ENCODE measurements at places on chromosomes 1 and 21.

GRCh38 chr21:42691901-42692559, 38.6 kb downstream of the PDE9A start:
- DNase-seq, result no peak

DNA sequence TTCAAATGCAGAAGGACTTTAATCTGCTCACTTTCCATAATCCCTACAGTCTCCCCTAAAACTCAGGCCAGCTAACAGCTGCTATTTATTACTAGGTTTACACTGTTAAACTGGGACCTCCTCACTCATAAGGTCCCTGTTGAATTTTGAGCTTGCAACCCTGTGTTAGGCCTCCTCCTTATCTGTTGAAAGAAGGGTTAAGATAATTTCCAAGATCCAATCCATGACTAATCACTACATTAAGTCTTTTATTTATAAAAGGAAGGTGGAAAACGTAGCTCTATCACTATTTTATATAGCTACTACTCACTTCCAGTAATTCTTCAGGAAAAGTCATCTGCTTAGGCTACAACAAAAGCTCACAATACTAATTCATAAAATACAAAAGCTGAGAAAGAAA, 79.5 kb downstream of the EVI5 start:
- DNase-seq, result no peak

GRCh38 chr1:25197982-25198662, 34.2 kb downstream of the SYF2 start:
- no peak for DNase-seq

- DNase-seq, result no peak
Measured at GRCh38 chr1:65467536-65467935, 47.1 kb downstream of the LEPR start.

DNA sequence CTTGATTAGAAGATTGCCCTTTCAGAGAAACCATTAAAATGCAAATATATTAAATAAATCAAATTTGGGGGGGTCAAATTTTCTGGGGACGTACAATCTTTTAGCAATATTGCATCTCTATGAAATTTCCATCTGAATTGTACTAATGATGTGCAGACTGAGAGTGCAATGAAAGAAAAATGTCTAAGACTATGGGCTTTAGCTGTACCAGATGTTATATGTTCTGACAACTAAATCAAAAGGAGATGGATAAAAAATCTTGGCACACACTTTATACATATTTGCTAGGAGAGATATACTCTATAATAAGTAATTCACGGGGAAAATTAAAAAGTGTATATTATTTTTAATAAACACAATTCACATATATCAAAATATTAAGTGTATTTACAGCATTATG, 13.0 kb upstream of the PLPPR5 start:
- DNase-seq, result no peak

DNA sequence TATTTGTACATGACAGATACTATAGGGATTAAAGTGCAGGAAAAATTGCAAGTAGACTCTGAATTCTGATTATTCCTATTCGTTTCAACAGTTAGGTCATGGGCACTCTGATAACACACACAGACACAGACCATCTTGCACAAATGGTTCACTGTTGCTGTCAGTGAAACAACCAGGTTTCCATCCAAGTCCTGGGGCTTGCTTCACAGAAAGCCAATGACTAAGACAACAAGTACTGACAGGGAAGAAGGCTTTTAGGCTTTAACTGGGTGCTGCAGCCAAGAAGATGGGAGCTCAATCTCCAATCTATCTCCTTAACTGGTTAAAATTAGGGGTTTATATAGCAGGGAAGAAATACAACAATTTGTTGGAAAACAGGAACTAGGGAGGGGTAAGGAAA, 57.6 kb downstream of the RIMS3 start:
- DNase-seq, result no peak

- no peak for DNase-seq
Measured at GRCh38 chr1:109521002-109521951, 11.8 kb upstream of the AMIGO1 start.

- no peak for DNase-seq
Measured at GRCh38 chr21:28971171-28971570, 21.5 kb downstream of the LTN1 start.

- no peak for DNase-seq
Measured at GRCh38 chr1:190377294-190377693, 100.4 kb downstream of the BRINP3 start.

DNA sequence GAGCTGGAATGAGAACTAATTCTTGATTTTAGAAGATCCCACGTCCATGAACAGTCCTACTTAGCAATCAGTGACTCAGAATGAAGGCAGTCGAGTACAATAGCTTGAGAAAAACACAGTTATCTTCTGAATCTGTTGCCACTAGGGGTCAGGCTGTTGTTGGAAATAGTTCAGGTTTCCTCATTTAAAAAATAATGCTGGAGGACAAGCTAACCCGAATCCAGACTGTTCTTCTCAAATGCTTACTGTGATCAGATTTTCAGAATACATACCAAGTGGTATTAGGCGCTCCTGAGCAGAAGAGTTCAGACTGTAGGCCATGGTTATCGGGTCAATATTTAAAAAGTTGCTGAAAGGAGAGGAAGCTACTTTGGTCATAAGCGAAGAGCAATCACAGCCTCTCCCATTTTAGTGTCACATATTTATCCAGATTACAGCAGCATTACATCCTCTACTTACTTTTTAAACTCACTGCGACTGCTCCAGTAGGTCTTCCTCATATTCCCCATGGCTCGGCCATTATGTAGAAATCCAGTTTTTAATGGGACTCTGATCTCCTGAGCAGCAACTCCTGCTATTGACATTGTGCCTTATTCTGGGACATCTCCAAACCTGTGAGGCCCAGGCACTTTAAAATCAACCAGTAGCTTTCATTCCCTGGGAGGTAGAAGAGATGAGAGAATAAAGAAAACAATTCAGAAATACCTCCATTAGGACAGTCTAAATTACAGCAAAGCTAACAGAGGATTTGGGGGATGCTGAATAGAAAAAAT, 10.9 kb downstream of the ERRFI1 start:
- no peak for DNase-seq

DNA sequence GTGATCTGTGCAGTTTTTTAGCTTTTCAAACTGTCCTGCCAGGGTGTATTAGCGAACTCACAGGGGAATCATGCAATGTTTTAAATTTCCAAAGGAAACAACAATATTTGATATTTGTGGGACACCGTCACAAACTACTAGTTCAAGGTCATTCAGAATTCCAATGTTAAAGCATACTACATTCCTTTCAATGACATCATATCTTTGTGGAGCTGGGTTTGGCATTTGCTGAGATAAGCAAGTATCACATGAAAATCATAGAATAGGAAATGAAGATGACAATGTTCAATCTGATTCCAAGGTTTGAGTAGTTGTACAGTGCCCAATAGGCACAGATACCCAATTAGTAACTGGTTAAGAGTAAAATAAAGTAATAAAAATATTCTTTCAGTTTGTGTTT, 35.6 kb downstream of the NUF2 start:
- DNase-seq, result no peak

All from activated B cell treated with CpG ODN at 0.5 μM for 24 hours (primary cell).